ENCODE measurements at places on chromosomes 16 and 17.

DNA sequence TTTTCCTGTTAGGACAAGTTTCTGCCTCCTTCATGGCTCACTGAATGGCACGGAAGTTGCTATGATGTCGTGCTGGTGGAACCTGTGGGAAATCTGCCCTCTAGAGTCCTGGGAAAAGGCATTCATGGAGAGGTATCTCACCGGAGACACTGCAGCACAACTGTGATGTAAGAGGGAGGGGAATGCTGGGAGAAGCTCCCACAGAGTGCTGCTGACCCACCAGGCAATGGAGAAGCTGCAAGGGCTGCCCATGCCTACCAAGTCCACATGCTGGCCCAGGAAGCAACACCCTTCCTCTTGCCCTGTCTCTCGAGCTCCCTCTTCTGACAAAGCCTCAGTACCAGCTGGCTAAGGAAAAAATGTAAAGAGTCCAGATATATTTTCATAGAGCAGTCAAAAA is 45.2 kb upstream of the SLC5A11 start:
- peak; percentile 51 for DNase-seq

GRCh38 chr16:2370721-2371120 is 30.2 kb upstream of the ABCA3 start:
- DNase-seq: no peak

DNA sequence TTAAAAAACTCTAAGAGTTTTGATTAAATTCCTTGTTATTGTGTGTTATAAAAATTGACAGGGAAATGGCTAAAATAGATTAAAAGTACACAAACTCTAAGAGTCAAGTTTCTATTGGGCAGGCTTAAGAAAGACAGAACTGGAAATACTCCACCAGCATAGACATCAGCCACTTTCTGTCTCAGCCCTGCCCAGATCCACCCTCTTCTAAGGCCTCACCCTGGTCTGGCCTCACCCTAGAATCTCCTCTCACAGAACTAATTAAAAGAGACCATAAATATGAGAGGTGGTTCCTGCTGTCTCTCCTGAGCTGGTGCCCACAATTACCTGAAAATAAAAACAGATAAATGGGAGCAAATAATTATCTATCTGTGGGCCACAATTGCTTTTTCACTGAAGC is 1951.0 kb downstream of the TP53TG3F start:
- no peak for DNase-seq

DNA sequence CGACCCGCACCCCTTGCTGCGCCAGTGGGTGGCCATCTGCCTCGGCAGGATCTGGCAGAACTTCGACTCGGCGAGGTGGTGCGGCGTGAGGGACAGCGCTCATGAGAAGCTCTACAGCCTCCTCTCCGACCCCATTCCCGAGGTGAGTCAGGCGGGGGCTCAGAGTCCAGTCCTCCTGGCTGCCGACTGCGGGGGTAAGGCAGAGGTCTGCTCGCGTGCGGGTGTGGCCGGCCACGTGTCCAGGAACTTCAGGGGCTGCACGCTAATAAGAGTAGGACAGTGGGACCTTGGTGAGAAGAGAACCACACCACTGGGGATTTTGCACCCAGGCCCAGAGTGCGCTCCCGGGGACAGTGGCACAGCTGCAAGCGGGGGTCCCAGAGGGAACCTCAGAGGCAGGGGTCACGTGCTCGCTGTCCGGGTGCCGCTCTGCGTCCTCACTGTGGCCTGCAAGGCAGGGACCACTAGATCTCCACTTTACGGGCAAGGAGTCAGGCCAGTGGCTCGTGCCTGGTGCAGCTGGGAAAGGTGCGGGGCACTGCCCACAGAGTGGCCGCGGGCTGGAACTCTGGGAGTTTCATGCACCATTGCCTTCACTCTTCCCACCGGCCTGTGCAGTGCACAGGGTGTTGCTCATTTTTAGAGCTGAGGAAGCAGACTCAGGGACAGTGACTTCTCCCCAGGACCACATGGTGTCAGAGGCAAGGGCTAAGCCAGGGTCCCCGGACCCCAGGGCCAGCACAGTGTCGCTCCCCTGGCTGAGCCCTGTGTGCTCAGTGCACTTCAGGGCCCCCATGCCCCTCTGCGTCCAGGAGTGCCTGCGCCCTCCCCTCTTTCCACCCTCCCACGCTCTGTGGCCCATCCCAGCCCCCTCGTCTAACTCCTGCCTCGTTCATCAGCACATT is 107.6 kb upstream of the CHMP6 start:
- DNase-seq: no peak

GRCh38 chr17:76716839-76717215 is 6.1 kb upstream of the MXRA7 start:
- peak; percentile 95 for DNase-seq

GRCh38 chr17:40412880-40413279 is 4.8 kb downstream of the TOP2A start:
- DNase-seq: no peak

GRCh38 chr17:27306276-27306835 is 12.4 kb downstream of the WSB1 start:
- DNase-seq: no peak

GRCh38 chr17:68771867-68772515 is 170.8 kb upstream of the FAM20A start:
- DNase-seq: peak; percentile 90

- no peak for DNase-seq
Observed at GRCh38 chr16:68446681-68447652, 1.3 kb downstream of the SMPD3 start.

DNA sequence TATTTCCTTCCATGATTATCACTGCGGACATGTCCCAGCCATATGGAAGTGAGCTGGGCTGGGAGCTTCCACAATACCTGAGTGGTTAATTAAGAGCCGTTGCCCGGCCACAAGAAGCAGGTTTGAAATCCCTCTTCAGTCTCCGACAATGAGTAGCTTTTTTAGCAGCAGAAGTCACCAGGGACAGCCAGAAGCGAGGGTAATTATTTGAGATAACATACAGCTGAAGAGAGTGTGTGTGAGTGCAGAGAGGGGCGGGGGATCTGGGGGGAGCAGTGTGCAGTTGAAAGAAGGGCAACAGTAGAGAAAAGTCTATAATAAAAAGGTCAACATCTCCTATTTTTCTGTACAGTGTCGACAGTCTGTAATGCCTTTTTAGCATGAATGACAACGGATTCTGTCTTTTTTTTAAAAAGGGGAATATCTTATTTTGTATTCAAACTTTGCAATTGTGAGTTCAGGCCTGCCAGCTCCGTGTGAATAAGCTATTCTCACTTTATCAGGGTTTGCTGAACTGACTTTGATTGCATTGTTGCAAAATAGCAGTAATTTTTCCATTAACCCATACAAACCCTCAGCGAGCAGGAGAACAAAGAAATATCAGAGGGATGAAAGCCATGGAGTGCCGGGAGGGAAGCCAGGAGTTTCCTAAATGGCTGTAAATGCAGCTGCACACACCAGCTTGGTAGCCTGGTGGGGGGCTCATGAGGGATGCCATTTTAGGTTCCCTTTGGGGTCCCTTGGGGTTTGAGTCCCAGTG is 220.3 kb upstream of the IRX3 start:
- DNase-seq: no peak

- peak; percentile 24 for DNase-seq
Observed at GRCh38 chr17:35666967-35667532, 64.4 kb upstream of the RASL10B start.

GRCh38 chr17:43917348-43918025 is 10.2 kb upstream of the MPP2 start:
- DNase-seq: peak; percentile 44

GRCh38 chr17:75645889-75646637 is 12.8 kb downstream of the SMIM5 start:
- no peak for DNase-seq

- DNase-seq: peak; percentile 23
Observed at GRCh38 chr17:9230346-9230745, 209.0 kb downstream of the NTN1 start.

- no peak for DNase-seq
Observed at GRCh38 chr17:81035521-81036196, 708 bp downstream of the BAIAP2 start.

- no peak for DNase-seq
Observed at GRCh38 chr17:73785958-73786743, 141.9 kb upstream of the SDK2 start.

GRCh38 chr17:59121901-59122480 is 15.3 kb upstream of the TRIM37 start:
- DNase-seq: no peak

GRCh38 chr17:46892192-46892703 is 30.7 kb upstream of the GOSR2 start:
- DNase-seq: no peak

DNA sequence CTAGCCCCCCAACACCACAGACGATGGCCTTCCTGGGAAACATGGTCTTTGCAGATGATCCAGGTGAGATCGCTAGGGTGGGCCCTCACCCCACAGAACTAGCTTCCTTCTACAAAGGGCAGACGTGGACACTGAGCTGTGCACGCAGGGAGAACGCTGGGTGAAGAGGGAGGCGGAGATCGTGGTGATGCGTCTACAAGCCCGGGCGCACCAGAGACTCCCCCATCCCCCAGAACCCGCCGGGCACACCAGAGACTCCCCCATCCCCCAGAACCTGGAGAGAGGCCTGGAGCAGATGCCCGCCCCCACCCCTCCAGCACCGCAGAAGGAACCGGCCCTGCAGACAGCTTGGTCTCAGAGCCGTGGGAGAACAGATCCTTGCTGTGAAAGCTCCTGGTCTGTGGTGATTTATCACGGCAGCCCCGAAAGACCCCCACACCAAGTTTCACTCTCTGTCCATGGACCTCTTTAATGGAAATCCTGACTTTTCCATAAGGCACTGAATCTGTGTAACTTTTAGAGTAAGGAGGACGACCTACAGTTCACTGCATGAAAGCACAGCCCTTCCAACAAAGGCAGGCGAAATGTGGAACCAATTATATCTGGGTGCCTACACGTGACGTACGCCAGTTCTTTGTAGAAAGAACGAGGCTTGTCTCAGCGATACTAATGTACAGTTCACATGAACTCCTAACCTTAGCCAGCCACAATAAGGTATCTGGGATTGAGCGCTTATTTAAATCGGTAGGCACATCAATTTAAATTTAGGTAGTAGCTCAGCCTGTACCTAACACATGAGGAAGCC is 88.5 kb downstream of the ANKRD11 start:
- no peak for DNase-seq

- no peak for DNase-seq
Observed at GRCh38 chr16:48635199-48635718, 25.3 kb upstream of the N4BP1 start.

- DNase-seq: no peak
Observed at GRCh38 chr17:15742921-15743320, 10.8 kb downstream of the TBC1D26 start.

GRCh38 chr17:35915153-35915964 is 15.2 kb downstream of the RDM1 start:
- no peak for DNase-seq

GRCh38 chr16:57720142-57720575 is 15.4 kb upstream of the KATNB1 start:
- peak; percentile 75 for DNase-seq

- DNase-seq: no peak
Observed at GRCh38 chr17:28700830-28701492, 10.7 kb downstream of the PROCA1 start.

GRCh38 chr17:34533806-34534527 is 45.4 kb upstream of the TMEM132E start:
- no peak for DNase-seq

DNA sequence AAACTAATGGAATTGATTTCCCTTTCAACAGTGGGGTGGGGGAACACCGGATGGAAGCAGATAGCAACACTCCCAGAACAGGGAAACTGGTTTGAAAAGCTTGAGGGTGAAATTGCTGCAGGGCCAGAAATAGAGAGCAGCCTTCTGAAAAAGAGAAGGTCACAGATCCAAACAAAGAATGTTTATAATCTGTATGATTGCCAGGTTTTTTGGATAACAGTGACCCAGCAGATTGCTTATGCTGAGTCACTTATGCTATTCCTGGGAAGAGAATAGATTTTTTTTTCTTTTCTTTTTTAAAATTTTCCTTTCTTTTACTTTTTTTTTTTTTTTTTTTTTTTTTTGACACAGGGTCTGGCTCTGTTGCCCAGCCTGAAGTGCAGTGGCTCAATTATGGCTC is 641.3 kb downstream of the KCNJ2 start:
- peak; percentile 43 for DNase-seq

DNA sequence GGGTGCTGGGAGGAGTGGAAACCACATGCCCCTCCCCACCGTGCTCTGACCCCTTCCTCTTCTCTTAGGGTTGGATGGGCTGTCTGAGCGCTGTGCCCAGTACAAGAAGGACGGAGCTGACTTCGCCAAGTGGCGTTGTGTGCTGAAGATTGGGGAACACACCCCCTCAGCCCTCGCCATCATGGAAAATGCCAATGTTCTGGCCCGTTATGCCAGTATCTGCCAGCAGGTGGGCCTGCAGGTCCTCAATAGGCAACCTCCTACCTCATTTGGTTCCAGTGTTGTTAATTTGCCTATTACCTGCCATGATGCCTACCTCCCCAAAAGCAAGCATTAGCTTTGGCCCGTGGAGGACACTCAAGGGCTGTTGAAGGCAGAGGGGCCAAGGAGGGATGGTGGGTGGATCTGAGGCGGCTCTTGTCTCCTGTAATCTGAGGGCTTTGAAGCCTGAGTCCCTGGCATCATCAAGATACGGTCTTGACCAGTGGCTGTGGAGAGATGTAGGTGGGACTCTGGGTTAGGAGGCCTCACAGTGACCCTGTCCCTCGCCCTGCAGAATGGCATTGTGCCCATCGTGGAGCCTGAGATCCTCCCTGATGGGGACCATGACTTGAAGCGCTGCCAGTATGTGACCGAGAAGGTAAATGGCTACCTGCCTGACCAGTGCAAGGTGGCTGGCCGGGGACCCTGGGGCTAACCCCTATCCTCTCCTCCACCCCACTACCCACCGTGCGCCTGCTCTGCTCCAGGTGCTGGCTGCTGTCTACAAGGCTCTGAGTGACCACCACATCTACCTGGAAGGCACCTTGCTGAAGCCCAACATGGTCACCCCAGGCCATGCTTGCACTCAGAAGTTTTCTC is 3.4 kb downstream of the ALDOA start:
- peak; percentile 43 for DNase-seq

- no peak for DNase-seq
Observed at GRCh38 chr16:81717662-81718189, 61.4 kb upstream of the PLCG2 start.

- peak; percentile 86 for DNase-seq
Observed at GRCh38 chr17:44221084-44221861, 1.8 kb upstream of the UBTF start.

- DNase-seq: peak; percentile 93
Observed at GRCh38 chr17:67260170-67260987, 15.4 kb upstream of the HELZ start.

Measured in cardiac fibroblast (primary cell).